Natural killer cell (primary cell): ENCODE measurements at places on chromosomes 13 and 19. TPM values are rescaled to one million over a fixed set of nuclear protein-coding genes. Genes with fewer than 3 reads are reported as not detected.

DNA sequence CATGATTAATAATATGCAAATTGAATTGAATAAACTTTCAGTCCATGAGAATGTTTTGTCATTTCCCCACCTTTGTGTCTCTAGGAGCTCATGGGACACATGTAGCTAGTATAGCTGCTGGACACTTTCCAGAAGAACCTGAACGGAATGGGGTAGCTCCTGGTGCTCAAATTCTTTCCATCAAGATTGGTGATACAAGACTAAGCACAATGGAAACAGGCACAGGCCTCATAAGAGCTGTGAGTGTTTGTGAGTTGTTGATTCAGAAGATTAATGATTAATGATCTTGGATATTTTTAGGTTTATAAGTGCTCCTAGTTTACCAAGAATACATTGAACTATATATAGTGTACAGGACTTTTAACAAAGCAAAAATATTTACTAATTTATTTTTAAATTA, 30.1 kb downstream of the TPP2 start:
- no peak for DNase-seq

- no peak for DNase-seq
Observed at GRCh38 chr19:5997371-5997770, 19.4 kb upstream of the RANBP3 start.

N4BP2L1 gene
- 52.1 TPM for total RNA-seq

GRCh38 chr19:14614099-14614412, 31.2 kb downstream of the CLEC17A start:
- DNase-seq: peak; percentile 9

- DNase-seq: no peak
Observed at GRCh38 chr19:50362030-50362412, 3.4 kb downstream of the NAPSA start.

- DNase-seq: peak; percentile 45
Observed at GRCh38 chr13:99859178-99860177, 112.1 kb downstream of the ZIC5 start.

- no peak for DNase-seq
Observed at GRCh38 chr13:60514891-60515290, 117.9 kb downstream of the TDRD3 start.

ERICH4 gene
- not detected for total RNA-seq

GRCh38 chr13:20173116-20173746, 12.4 kb upstream of the GJA3 start:
- no peak for DNase-seq

GRCh38 chr13:94056362-94056990, 423.0 kb downstream of the DCT start:
- no peak for DNase-seq

DNA sequence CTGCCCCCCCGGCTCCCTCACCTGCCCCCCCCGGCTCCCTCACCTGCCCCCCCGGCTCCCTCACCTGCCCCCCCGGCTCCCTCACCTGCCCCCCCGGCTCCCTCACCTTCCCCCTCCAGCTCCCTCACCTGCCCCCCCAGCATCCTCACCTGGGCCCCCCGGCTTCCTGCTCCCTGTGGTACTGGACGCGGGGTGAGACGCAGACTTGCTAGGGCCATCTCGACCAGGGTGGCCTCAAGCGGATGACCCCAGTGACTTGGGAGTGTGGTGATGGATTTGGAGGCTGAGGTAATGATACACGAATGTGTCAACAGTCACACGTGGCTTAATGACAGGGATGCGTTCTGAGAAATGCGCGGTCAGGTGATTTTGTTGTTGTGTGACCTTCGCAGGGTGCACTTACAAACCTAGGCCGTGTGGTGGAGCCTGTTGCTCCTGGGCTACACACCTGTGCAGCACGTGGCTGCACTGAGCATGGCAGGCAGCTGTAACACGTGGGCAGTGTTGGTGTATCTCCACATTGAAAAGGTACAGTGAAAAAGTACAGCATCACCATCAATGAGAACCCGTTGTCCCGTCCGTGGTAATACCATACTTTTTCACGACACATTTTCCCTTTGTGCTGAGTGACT, 197.8 kb downstream of the TEX29 start:
- no peak for DNase-seq

DNA sequence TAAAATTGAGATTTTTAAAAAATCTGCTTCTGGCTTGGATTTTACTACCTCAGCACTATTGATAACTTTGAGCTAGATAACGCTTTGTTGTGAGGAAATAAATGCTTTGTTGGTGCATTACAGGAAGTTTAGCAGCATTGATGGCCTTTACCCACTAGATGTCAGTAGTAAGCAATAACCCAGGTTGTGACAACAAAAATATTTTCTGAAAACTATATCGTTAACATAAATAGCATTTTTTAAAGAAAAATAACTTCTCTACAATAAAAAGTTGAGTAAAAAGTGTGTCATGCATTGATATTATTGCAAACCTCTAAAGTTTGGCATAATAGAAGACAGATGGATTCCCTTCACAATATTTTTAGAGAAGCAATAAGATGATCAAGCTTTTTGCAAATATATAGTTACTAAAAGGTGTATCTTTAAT, 1246.5 kb downstream of the UQCRFS1 start:
- peak; percentile 11 for DNase-seq

- DNase-seq: no peak
Observed at GRCh38 chr13:27965740-27966640, 3.1 kb downstream of the CDX2 start.

- DNase-seq: no peak
Observed at GRCh38 chr13:113304121-113304520, 7.1 kb downstream of the LAMP1 start.

- no peak for DNase-seq
Observed at GRCh38 chr19:38632476-38633213, 13.7 kb downstream of the EIF3K start.

DNA sequence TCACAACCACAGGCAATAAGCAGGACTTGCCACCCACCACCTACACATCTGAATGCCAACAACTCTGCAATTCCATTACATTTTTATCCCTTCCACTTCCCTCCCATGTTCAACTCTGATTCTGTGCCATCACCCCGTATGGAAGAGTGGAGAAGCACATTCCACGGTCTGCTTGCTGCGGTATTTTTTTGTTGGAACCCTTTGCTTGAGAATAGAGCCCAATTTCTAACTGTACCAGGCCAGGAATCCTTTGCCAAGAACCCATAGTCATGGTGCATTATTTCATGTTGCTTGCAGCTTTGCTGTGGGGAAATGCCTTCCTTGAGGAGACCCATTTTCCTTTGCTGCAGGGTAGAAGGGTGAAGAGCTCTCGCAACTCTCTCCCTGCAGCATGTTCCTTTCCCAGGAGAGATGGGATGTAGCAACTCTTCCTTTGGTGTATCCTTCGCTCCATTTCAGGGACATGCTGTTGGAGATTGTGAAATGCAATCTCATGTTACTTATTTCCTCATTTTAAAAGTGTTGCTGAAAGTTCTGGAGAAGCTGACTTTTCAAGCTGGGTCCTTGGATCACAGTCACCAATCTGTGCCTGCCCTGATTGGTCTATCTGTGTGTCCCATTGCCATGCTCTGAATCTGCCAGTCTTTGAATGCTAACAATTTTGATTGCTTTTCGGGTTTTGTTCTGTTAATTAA, 69.8 kb upstream of the STARD13 start:
- DNase-seq: no peak

FCAR gene
- 0.26 TPM for total RNA-seq

DNA sequence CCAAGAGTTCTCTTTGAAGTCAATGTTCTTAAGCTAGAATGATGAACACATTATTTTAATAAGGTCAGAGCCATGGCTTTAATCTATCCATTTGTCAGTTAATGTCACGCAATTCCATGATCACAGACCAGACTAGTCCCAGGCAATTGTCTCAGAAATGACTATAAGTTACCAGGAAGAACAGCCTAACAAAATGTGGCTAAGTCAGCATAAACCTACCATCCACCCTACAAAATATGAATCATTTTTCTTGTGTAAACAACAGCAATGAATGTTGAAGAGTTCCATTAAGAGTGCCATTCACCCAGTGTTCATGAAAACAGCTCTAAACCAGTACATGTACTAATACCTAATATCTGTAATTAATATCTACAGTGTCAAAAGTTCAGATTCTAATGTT, 127.5 kb downstream of the KCTD12 start:
- DNase-seq: no peak

- no peak for DNase-seq
Observed at GRCh38 chr13:112556600-112556999, 31.4 kb downstream of the TUBGCP3 start.

- no peak for DNase-seq
Observed at GRCh38 chr19:38655148-38655824, 7.8 kb downstream of the ACTN4 start.

DNA sequence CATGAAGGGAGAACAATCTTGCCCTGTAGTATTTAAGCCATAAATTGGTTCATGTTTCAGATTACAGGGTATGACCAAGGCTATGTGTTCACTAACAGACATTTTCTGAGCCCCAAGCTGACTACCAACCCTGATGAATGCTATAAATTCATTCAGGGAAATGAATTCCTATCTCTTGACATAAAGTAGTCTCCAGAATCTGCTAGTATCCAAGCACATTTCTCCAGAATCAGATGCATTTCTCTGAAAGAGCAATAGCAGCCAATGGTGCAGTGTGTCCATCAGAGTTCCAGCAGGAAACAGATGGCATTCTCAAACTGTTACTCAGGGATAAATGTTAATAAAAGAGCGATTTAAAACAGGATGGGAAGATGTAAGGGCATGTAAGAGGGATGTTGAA, 226.4 kb downstream of the COG6 start:
- DNase-seq: no peak

- no peak for DNase-seq
Observed at GRCh38 chr13:43129066-43129465, 105.7 kb downstream of the DNAJC15 start.

BEST2 gene
- total RNA-seq: not detected

KLHL1 gene
- not detected for total RNA-seq

- DNase-seq: no peak
Observed at GRCh38 chr13:110332750-110333149, 25.7 kb downstream of the COL4A2 start.

FXYD1 gene
- total RNA-seq: not detected

ABHD17A gene
- 554 TPM for total RNA-seq
